ENCODE measurements at places on chromosomes 1 and 21.
A peak's percentile ranks its signal among the peaks of the same experiment; 100 is the strongest.

- no peak for DNase-seq
These were observed 9.9 kb upstream of the TMEM39B start for GRCh38 chr1:32062867-32063230.

DNA sequence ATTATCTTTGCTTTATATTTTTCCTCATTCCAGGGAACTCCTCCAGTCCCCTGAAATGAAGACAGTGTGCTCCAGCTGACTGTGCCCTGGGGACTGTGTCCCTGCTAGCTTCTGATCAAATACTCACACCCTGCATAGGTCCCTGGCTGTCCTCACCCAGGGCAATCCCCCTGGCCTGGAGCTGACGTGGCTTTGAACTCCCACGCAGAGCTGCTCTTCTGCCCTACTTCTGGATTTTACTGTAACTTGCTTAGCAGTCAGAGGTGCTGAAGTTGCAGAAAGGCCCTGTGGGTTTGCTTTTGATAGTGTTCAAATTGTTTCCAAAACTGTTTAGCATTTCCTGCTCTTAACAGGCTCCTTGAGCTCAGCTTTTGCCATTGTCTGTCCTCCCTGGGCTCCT, 186.5 kb downstream of the FASLG start:
- DNase-seq = peak; percentile 51

DNA sequence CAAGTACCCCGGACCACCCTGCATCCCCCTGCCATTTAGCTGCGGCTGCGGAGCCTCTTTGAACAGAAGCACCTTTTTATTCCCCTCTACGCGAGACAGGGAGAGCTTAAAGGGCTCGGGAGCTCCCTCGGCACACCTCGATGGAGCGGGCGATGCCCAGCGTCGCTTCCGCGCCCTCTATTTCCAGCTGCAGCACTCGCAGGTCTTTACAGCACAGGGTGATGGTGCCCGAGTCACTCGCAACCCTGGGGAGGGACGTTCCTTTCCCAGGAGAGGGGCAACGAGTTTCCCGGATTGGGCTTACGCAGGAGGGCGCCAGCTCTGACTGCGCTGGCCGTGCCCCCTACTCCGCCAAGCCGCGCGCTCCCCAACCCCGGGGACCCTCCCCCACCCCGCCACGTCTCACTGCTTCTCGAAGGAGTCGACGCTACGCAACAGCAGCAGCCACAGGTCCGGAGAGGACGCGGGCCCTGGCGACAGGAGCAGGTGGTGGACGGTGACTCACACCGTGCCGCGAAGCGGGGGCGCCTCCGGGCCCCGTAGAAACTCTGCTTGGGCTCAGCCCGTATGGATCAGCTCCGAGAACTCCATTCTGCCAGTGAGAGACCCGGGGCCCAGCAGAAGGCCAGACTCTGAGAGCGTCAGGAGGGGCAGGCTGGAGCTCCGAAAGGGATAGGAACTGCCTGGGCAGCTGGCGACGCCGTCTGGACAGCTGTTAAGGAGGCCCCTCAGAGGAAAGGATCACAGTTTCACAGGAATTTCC, 5.8 kb upstream of the FAM167B start:
- DNase-seq = peak; percentile 42

DNA sequence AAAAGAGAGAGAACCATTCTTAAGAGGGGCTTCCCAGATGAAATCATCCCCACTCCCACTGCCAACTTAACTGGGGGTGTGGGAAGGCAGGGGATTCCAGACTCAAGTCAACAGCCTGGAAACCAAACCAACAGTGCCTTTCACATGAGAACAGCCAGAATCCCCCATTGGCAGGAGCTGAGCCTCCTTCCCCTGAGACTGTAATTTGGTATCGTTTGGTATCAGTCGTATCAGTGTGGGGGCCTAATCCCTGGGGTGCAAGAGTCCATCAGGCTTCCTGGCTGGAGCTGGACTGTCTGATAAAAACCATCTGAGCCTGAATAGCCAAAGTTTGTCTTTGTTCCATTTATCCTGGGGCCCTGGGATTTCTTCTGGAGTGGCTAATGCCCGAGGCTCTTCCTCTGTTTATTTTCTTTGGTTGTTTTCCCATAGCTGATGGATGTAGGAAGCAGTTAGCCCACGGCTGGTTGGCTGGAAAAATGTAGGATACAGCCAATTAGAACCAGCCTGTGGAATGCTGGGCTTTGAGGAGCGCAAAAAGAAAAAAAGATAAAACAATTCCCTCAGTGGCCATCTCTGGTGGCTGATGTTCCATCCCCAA, 84.6 kb downstream of the LAMC2 start:
- no peak for DNase-seq

GRCh38 chr21:26967062-26967913, at the start of gene ADAMTS5:
TSS of gene ADAMTS5 (minus strand) at chr21:26967088. CDS start at chr21:26966391, 697 bp downstream.
- no peak for DNase-seq

DNA sequence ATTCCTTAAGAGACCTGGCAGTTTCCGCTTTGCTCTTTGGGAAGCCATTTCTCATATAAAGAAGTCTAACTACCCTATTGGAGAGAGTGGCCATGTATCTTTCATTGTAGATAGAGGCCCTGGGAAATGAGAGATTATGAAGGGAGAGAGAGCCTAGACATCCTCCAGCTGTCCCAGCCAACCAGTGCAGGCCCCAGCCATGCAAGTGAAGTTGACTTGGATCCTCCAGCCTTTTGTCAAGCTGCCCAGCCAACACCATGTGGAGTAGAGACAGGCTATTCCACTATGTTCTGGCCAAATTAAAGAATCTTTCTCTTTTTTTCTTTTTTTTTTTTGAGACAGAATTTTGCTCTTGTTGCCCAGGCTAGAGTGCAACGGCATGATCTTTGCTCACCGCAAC, 7.1 kb upstream of the ANP32E start:
- no peak for DNase-seq

DNA sequence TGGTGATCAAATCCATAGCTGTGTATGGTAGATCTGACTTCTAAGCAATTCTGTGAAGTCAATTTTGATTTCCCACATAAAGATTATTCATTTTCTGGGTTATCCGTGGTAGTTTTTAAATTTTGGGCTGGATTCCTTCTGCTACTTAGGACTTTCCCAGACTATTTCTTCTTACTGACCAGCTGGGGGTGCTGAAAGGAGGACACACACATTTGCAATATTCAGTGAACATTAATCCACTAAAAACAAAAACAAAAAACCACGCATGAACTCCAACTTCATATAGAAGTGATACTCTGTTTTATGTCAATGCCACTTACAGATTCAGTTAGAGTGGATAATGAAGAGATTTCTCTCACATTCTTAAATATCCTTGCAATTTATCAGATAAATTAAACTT, 105.4 kb downstream of the KCTD3 start:
- no peak for DNase-seq

DNA sequence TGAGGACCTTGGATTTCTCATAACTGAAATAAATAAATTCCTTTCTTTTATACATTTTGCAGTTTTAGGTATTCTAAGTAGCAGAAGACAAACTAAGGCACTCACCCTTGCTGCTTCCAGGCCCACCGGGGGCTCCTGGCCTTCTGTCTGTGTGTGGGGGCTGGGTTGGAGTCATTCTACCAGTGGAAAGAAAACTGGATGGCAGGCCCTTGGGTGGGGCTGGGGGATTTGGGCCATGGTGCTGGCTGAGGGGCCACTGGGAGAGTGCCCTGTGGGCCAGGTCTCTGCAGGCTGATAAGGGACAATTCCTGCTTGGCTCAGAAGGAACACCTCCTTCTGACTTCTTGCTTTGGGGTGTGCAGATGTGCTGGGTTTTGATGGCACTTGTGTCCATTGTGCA, 54.0 kb upstream of the CSF3R start:
- no peak for DNase-seq

DNA sequence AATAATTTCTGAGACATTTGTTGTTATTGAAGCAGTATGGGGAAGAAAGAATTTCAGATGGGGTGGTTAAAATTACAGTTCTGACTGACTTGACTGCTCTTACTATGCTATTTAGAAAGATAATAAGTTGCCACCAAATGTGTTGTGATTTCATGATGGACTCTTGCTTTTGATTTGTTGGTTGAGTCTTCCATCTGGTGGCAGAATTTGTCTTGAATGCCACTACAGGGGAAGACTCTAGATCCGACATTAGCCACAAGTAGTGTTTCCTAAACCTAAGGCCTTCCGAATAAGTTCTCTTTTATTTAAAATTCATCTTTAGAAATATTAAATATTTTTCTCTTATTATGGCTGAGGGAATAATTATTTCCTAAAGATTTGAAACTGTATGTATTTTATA, 190.9 kb upstream of the ADGRL4 start:
- DNase-seq = no peak

GRCh38 chr1:117678246-117678977, 72.6 kb downstream of the TENT5C start:
- DNase-seq = no peak

DNA sequence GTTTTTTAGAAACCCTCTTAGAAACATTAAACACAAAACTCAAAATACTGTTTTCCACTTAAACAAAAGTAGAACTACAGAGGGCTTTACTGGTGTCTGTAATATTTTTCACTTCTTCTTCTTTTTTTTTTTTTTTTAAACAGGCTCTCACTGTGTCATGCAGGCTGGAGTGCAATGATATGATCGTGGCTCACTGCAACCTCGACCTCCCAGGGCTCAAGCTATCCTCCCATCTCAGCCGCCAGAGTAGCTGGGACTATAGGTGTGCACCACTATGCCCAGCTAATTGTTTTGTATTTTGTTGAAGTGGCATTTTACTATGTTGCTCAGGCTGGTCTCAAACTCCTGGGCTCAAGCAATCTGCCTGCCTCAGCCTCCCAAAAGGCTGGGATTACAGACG, 194.8 kb downstream of the DAB1 start:
- DNase-seq = no peak

GRCh38 chr1:111209622-111210021, 9.2 kb upstream of the DENND2D start:
- DNase-seq = no peak

DNA sequence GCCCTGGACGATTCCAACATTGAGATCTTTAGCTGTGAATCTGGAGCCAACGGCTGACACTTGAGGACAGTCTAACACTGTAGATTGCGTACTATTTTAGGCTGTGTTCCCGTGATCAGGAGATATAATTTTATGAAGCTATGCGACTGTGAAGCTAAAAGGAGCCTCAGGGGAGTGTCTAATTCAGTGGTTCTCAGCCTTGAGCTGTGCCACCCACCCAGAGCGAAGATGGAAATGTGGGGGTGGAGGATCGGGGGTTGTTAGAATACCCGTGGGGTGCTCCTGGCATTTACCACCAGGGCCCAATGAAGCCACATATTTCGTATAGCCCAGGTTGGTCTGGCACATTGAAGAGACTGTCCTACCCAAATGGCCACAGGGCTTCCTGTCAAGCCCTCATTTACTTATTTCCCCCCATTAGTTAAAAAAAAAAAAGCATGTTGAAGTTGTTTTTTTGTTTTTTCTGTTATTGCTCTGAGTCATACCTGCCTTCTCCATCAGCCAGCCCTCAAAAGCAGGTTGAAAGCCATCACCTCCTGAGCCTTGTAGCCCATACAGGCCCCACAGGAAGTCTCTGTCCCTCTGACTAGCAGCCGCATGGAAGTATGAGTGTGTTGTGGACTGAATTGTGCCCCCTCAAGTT, 141.7 kb downstream of the GALNT2 start:
- peak; percentile 13 for DNase-seq

GRCh38 chr1:20660847-20661206, 342 bp downstream of the DDOST start:
- DNase-seq = peak; percentile 27

DNA sequence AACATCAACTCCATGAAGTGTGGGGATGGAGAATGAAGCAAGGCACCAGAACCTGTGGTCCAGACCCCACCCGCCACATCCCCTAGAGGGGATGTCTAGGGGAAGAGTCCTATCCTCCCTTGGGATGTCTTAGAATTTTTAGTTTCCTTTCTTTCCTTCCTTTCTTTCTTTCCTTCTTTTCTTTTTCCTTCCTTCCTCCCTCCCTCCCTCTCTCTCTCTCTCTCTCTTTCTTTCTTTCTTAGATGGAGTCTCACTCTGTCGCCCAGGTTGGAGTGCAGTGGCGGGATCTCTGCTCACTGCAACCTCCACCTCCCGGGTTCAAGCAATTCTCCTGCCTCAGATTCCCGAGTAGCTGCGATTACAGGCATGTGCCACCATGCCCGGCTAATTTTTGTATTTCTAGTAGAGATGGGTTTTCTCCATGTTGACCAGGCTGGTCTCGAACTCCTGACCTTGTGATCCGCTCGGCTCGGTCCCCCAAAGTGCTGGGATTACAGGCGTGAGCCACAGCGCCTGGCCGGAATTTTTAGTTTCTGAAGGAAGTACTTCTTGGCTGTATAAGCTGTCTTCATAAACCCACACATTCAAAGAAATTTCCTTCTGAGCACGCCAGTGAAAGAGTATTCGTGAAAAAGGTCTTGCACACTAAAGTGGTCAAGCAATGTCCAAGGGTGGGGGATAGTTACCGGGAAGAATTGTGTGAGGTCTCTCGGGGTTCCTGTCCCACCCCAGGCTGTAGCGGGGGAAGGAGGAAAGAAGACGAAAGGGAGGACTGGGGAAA, 20.8 kb upstream of the LEFTY2 start:
- no peak for DNase-seq

DNA sequence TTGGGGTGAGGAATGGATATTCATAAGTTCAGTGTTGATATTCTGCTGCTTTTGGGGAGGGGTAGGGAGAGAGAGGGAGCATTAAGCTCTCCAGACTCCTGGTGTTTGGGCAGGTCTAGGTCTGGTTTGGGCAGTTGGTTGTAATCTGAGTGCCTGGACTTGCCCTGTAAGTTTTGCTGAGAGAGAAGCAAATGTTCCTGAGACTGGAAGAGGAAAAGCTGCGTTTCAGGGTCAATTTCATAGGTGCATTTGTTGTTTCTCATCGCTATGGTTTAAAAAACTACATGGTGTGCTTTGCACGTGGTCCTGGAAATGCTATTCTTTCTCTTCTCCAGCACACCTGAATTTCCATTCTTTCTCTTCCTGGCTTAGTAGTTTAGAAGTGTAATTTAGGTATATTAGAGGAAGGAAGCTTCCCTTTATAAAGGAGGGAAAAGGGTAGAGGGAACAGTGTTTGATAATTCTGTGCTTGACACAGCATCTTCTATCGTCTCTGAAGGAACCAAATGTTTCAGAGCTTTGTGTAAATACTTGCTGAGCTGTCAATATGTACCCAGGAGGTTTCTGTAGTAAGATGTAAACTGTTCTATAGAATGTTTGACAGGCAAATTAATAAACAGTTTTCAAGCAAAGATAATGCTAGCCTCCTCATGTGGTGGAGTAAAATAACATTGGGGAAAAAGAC, 6.3 kb downstream of the ARID1A start:
- DNase-seq = no peak

DNA sequence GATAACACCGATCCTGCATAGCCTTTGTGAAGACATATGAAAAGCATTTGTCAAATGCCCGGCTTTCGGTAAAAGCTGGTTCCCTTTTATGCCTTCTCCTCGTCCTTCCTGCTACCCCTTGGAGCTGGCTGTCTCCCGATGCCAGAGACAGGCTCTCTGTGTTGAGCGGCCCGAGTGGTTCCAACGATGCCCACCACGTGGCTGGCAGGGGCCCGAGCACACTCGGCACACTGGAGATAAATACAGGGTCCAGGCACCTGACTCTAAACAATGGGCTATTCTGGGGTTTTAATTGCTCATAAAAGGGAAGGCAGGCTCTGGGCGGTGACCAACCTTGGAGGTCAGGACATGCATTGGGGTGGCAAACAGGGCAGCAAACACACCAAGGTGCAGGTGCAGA, 207.1 kb downstream of the HIVEP3 start:
- DNase-seq = no peak
